ENCODE measurements at places on chromosomes 16 and 17.

GRCh38 chr17:12429116-12429515 lies 236.6 kb upstream of the MYOCD start:
- no peak for DNase-seq

DNA sequence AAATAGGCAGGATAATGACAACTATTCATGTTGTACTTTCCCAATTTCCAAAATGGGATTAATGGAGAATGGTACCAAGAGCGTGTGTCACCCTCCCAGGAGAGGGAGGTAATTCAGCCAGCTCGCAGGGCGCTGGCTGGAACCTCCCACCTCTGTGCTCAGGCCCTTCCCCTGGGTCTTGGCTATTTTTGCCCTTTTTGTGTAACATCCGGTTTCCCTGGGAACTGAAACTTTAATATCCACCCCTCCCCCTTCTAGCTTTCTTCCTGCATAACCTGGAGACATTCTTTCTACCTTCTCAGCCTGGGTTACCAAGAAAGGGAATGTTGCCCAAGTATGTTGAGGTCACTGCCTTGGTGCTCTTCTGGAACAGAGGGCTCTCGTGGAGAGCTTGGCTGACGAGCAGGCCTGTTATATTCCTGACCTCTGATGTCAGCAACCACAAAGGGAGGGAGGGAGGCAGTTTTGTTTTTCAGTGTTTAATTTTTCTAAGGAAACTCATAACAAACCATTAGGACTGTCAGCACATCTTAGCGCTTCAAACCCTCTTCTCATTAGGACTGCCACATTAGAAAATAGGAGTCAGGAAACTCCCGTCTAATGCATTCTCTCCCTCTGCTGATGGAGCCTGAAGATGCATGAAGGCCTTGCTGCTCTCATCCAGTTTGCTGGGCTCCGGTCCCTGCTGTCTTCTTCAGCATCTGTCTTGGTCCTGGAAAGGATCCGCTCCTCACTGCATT lies 25.6 kb downstream of the ITGB3 start:
- DNase-seq = no peak

- no peak for DNase-seq
Measured at GRCh38 chr16:50731989-50732832, 9.7 kb upstream of the CYLD start.

DNA sequence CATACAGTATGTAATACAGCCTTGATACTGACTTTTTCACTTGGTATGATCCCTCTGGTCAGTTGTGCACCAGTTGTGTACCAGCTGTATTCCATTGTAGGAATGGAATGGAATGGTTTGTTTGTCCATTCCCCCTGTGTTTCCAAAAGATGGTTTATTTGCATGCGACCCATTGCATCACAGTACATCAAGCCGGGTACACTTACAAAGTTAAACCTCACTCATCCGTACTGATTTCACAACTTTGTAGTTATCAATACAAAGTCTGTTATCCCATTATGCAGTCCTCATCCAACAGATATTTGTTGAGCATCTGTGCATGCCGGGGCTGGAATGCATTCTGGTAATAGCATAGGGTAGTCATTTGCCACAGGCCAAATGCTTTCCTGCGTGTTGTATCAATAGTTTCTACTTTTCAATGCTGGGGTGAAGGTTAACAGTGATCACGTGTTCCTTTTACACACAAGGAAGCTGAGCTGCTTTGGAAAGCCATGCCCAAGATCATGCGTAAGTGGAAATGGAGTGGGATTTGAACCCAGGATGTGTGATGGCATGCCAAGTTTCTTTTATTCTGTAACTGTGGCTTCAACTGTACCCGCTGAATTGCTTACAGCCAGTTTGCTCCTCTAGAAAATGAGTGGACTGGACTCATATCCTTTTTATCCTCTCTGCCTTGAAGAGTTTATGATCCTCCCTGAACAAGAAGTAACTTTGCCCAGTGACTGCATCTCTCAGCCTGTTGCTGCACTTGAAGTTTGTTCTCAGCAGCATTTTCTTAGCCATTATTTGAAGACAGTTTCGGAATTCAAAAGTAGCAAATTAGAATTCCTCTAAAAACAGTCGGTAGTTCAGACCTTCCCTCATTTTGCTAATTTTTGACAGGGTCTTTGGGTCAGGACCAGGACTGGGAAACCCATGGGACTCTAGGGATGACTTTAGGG lies 228.5 kb downstream of the CCDC182 start:
- no peak for DNase-seq

Data from NCI-H1436 treated with DMSO at 0.1 percent for 48 hours (cell line).